ENCODE measurements at places on chromosomes 7 and 10. TPM values are rescaled to one million over a fixed set of nuclear protein-coding genes. Genes with fewer than 3 reads are reported as not detected.

The SPDYE8 gene
- not detected for total RNA-seq

The DMBT1 gene
- not detected for total RNA-seq

The MYL7 gene
- not detected for total RNA-seq

The ZNF518A gene
- total RNA-seq, result 14.3 TPM

The EXOSC1 gene
- 25.5 TPM for total RNA-seq

The OPALIN gene
- not detected for total RNA-seq

The CDH23 gene
- total RNA-seq, result under 0.01 TPM

The SPDYE2 gene
- total RNA-seq, result not detected

The EMX2 gene
- not detected for total RNA-seq

The HABP2 gene
- total RNA-seq, result 0.09 TPM

The IFIT5 gene
- total RNA-seq, result 13.4 TPM

The ABCB1 gene
- total RNA-seq, result 0.26 TPM

The ZNF282 gene
- total RNA-seq, result 27.3 TPM

The MICALL2 gene
- total RNA-seq, result 6.9 TPM

The GIGYF1 gene
- total RNA-seq, result 16.0 TPM

The PNLIPRP2 gene
- not detected for total RNA-seq

The RHOBTB1 gene
- 30.9 TPM for total RNA-seq

The HDAC9 gene
- total RNA-seq, result 7.6 TPM

The CNTNAP2 gene
- 0.09 TPM for total RNA-seq

The STAG3 gene
- total RNA-seq, result 0.60 TPM

The CHAT gene
- not detected for total RNA-seq

The KNDC1 gene
- not detected for total RNA-seq

The PALD1 gene
- 109 TPM for total RNA-seq

The CLDN4 gene
- under 0.01 TPM for total RNA-seq

The ADAM8 gene
- total RNA-seq, result 0.11 TPM

The SLC26A5 gene
- 2.3 TPM for total RNA-seq

The ASB4 gene
- not detected for total RNA-seq

The ADIRF gene
- 47.5 TPM for total RNA-seq

The NAT16 gene
- not detected for total RNA-seq

The CARD11 gene
- total RNA-seq, result 2.1 TPM

The MCMBP gene
- 56.8 TPM for total RNA-seq

The INHBA gene
- 4.2 TPM for total RNA-seq

The SUN3 gene
- not detected for total RNA-seq

The PNLIPRP3 gene
- not detected for total RNA-seq

The TBRG4 gene
- 49.8 TPM for total RNA-seq

The ARHGEF35 gene
- total RNA-seq, result under 0.01 TPM

The KLF14 gene
- total RNA-seq, result not detected

The COBL gene
- 0.09 TPM for total RNA-seq

The C1GALT1 gene
- total RNA-seq, result 12.7 TPM

All from dermis lymphatic vessel endothelial cell (primary cell).